ENCODE measurements at places on chromosomes 16 and 17.

GRCh38 chr17:17570798-17571716, 20.5 kb downstream of the PEMT start:
- DNase-seq, result no peak

- no peak for DNase-seq
Measured at GRCh38 chr16:24753437-24753836, 24.0 kb downstream of the TNRC6A start.

- DNase-seq, result no peak
Measured at GRCh38 chr17:33684735-33685134, 391.6 kb upstream of the ASIC2 start.

GRCh38 chr16:14378131-14378551, 251.9 kb downstream of the PARN start:
- DNase-seq, result no peak

GRCh38 chr16:82935766-82936165, 309.0 kb downstream of the CDH13 start:
- DNase-seq, result no peak

- no peak for DNase-seq
Measured at GRCh38 chr16:20829536-20829935, 23.2 kb downstream of the REXO5 start.

DNA sequence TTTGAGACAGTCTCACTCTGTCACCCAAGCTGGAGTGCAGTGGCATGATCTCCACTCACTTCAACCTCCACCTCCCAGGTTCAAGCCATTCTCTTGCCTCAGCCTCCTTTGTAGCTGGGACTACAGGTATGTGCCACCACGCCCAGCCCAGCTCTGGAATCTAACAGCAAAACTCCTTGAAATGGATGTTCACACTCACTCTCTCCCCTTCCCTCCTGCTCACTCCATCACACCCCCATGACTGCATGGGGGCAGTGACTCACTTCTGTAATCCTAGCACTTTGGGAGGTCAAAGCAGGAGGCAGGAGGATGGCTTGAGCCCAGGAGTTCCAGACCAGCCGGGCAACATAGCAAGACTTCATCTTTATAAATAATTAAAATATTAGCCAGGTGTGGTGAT, 11.1 kb upstream of the TFAP4 start:
- no peak for DNase-seq

- peak; percentile 64 for DNase-seq
Measured at GRCh38 chr16:87002717-87003413, 314.3 kb downstream of the C16orf95 start.

DNA sequence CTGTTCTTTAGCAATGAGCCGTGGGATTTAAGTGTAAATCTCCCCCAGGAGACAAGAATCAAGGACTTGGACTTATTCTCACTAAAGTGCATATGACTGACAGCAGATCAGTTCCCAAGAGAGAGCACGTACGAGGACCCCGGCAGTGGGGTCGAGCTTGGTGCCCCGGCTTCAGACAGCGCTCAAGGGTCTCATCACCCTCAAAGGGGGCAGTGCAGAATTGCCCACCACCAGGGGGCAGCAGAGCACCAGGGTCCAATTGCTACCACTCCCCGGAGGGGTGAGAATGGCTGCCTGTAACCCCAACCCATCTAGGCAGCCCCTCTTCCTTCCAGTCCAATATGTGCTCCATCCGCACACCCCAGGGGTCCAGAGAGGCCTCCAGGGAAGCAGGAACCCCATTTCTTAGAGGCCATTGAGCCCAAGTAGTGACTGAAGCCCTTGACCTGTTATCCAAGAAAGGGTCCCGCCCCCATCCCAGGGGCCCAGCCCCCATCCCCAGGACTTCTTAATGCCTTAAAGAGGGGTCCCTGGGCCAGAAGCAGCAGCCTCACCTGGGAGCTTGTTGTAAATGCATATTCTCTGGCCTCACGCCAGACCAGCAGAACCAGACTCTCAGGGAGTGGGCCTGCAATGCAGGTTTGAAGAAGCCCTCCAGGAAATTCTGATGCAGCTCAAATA, 86.1 kb downstream of the ZDHHC7 start:
- DNase-seq, result no peak

- no peak for DNase-seq
Measured at GRCh38 chr17:70434536-70435490, 265.5 kb downstream of the KCNJ2 start.

GRCh38 chr16:12459391-12460063, 344.2 kb downstream of the CPPED1 start:
- no peak for DNase-seq

DNA sequence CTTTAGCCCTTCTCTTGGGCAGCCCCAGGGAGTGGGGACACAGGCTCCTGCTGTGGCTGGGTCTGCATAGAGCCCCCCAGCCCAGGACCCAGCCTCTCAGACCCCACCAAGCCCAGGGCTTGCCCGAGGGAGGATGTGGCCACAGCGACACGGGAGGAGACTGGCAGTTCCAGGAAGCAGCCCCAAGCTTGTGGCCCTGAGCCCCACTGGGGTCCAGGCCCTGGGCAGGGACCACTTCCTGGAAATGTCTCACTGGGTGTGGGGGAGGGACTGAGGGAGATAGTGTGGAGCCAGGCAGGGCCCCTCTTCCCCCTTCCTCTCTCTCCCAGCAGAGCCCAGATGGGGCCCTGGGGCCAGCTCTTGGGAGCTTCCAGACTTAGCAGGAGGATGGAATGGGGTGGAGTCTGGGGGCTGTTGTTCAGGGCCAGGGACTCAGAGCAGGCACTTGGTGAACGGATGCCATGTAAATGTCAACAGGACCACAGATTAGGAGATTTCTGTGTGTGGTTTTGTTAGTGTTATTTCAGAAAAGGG, 35.3 kb downstream of the ADGRG5 start:
- DNase-seq, result no peak

GRCh38 chr17:41837761-41838538, at the start of gene KLHL10:
Gene KLHL10, plus strand, starts transcription at chr17:41837825. Its CDS starts 108 bp downstream, at chr17:41837933.
- no peak for DNase-seq

- DNase-seq, result no peak
Measured at GRCh38 chr17:57919918-57920317, 35.3 kb downstream of the CUEDC1 start.

DNA sequence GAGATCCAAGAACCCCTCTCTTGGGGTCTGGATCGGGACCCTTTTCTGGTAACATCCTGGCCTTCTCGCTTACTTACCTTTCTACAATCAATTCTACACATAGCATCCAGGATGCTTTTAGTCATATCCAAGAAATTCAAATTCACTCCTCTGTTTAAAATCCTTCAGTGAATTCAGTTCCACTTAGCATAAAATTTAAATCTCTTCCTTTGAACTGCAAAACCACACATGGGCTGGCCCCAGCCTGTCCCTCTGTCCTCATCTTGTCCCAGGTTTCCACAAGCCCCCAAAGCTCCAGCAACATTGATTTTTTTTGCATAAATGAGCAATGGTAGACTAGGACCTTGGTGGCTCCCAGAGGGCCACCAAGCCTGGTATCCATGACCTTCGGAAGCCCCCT, 96.4 kb upstream of the C16orf82 start:
- DNase-seq, result no peak

- DNase-seq, result no peak
Measured at GRCh38 chr17:10041287-10041612, 136.2 kb upstream of the RCVRN start.

DNA sequence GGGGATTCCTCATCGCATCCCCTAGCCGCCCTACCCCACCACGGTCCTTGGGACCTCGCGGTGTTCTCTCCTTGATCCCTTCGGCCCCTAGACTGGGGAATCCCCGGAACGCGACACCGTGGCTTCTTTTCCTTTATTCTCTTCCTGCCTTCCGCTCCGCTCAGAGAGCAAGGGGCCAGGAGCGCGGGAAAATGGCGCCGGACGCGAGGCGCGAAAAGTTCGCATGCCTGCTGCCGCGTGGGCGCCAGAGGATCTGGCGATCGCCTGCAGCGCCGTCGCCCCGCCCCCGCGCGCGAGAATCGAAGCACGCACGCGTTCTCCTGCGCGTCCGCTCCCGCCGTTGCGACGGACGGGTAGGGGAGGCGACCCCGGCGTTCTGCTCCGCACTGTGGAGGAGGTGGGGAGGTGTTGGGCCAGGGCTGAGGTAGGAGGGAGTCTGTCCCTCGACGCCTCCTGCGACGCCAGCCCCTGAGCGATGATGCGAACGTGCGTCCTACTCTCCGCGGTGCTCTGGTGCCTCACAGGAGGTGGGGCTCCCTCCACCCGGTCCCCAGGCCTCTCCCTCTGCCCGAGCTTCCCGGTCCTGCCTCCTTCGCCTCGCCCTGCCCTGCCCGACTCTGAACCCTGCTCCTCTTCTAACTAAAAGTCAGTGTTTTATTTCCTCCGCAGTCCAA, at the start of gene ZPBP2:
ZPBP2 (plus strand) TSS at position 323 of the 674 bp plus-strand sequence; CDS start at position 476, 153 bp downstream.
- no peak for DNase-seq

GRCh38 chr16:87733190-87733589, 32.6 kb downstream of the KLHDC4 start:
- no peak for DNase-seq

DNA sequence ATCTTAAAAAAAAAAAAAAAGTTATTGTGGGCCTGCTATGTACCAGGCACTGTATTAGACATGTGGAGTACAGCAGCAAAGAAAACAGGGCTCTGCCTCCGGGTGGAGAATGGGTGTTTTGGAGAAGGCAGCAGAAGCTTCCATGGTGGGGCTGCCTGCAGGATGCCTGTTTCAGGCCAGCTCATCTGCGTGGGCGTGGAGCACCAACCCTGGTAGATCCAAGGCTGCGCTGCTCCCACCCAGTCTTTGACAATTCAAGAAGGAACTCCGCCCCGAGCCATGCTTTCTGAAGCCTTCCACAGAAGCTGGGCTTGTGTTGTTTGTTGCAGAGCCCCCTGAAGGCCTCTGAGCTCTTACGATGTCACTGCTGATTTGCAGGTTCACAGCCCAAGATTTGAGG, 23.2 kb upstream of the CACNG1 start:
- DNase-seq, result no peak

DNA sequence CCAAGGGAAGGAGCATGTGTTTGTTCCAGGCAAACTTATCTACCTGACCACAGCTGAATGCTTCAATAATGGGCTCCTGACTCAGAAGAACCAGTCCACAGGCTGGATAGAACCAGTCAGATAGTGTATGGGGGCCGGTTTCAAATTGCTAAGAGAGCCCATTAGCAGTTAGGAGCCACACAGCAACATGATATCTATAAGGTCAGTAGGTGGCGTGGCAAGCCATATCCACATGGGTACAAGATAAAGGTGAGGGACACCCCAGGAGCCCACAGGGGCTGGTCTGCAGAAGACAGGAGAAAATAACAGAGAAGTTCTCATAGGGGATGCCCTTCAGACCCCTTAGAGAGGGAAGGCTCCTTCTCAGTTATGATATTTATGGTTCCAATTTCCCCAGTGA, 31.6 kb upstream of the CDRT15 start:
- DNase-seq, result no peak

- no peak for DNase-seq
Measured at GRCh38 chr16:47713225-47713595, 252.1 kb downstream of the PHKB start.

DNA sequence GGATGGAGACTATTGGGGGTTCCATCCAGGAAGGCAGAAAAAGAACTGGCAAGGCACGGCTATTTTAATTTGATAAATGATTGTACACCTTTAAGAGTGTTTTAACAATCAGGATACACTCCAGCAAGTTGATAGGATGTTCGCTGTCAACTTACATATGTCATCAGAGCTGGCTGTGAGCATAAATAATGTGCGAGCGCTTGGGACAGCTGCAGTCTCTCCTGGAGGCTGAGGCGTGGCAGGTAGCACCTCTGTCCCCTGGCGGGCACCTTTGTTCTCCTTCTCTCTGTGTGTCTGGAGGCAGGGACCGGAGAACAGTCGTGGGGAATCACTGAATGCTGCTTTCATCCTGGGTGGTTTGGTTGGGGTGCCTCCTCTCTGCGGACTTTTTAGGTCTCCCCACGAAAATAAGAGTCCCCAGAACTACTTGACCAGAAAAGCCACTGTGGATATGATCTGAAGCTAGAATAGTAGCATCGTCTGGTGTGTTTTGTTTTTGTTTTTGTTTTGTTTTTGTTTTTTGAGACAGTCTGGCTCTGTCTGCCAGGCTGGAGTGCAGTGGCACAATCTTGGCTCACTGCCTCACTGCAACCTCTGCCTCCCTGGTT, 9.4 kb downstream of the BAHCC1 start:
- no peak for DNase-seq

DNA sequence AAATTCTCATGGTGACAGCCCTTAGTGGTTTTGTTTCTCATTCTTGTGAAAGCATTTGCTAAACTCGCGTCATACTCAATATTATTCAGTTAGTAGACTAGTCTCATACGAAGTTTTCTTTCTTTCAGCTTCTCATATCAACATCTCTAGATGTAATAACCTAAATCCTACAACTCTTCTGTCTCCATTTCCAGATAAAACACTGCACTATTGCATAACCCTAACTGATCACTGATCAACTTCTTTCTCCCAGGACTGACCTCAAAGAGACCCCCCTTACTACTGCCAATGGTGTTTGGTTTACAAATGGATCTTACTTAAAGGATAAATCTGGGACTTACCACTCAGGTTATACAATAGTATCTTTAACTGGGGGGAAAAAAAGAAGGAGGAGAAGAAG, 36.3 kb upstream of the TEKT1 start:
- DNase-seq, result no peak

GRCh38 chr17:57586196-57586740, 158.8 kb downstream of the CCDC182 start:
- DNase-seq, result no peak

DNA sequence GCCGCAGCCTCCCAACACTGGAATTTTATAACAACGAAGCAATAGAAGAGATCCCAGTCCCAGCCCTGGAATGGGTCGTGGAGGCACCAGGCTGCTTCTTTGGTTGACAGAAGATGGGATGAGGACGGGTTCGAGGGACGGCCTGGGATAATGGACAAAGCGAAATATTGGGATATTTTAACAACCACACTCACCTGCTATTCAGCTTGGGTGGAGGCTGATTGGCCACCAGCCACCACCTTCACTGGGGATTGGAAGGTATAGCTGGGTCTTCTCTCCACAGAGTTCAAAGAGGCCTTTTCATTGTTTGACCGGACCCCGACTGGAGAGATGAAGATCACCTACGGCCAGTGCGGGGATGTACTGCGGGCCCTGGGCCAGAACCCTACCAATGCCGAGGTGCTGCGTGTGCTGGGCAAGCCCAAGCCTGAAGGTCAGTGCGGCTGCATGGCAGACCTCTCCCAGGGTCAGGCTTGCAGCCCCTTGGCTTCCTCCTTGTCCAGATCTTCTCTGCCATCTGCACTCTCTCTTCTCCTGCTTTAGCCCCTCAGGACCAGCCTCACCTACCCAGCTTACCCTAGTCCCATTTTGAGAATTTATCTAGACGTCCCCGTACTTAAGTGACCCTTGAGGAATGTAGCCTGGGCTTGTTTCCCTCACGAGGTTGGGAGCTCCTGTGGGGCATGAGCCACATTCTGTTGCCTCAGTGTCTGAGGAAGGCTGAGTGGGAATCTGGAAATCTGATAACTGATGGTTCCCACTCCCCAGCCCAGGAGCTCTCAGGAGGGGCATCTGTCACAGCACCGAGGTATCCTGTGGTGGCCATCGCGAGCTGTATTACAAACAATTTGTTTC, 10.7 kb downstream of the MYL4 start:
- DNase-seq, result no peak

GRCh38 chr16:19316846-19317245, 31.3 kb downstream of the CLEC19A start:
- DNase-seq, result no peak

All from coronary artery (tissue), 2 donors.